ENCODE measurements at places on chromosomes 7 and 10. TPM values are rescaled to one million over a fixed set of nuclear protein-coding genes. Genes with fewer than 3 reads are reported as not detected.

DNA sequence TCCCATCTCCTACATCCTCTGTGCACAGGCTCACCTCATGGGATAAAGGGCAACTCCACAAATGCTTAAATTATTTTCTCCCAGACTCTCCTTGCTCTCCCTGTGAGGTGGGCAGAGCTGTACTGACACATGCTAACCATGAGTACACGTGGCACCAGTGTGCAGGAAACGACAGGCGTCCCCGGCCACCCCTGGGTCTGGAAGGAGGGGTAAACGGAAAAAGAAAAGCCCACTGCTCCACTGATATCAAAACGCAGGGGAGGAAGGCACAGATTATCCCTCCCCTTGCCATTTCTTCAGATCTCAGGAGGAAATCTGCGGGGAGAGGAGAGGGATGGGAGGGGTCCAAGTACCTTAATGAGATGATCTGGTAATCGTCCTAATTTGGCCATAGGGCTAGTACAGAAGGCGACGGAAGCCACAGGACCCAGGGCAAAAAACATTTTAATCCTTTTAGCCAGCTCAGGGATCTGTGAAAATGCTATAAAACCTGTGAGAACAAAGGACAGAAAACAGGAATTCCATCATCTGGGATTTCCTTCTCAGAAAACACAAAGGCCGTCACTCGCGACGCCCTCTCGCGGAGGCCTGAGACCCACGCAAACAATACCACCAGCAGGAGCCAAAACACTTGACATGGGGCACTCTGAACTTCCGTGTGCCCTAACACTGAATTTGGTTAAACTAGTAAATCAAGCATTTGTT is 17.8 kb upstream of the CH25H start:
- no peak for DNase-seq

GRCh38 chr10:105148456-105148855 is 507.4 kb downstream of the SORCS3 start:
- DNase-seq = no peak

GRCh38 chr10:100615908-100616307 is 80.2 kb downstream of the HIF1AN start:
- DNase-seq = no peak

ZNF239 gene
- 8.9 TPM for polyA plus RNA-seq

PON1 gene
- polyA plus RNA-seq = 0.43 TPM

DNA sequence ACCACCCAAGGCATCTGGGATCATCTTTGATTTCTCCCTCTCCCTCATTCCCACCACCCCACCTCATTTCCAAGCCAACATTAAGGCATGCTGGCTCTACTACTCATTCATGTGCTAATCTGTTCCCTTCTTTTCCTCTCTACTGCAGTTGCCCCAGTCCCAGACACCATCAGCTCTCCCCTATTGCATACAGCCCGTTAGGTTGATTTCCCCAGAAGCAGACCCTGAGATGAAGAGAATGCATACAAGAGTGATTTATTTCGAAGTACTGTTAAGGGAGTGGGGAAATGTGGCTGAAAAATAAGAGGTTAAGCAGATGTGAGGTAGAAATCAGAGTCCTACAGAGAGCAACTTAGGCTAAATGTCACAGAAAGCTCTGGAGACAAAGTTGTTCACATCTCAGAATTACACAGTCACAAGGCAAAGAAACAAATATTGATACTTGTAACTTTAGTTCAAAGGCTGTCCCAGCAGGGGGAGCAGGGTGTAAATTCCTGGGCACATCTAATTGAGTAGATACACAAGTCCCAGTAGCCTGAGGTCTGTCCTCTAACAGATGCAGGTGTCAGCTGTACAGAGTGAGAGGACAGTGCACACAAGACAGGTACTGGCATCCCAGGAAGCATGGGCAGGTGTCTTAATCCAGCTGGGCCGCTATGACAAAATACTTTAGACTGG is 20.9 kb downstream of the AKR1D1 start:
- no peak for DNase-seq

DNA sequence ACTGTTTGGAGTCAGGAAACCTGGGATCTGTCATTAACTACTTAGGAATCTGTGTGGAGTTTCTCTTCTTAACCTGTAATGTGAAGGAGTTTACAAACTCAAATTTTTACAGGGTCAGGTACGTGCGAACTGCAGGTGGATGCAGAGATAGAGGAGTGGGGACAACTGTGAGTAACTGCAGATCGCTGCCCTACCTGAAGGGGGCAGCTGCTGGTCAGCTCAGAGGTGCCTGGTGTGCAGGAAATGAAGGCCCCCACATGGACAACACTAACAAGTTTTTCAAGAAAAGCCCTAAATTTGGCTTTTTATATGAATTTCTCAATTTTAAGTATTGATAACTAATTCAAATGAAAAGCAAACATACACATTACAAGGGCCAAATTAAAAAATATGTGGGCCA is 380.0 kb downstream of the REEP3 start:
- no peak for DNase-seq

NXPH1 gene
- not detected for polyA plus RNA-seq

GRCh38 chr10:47140761-47141348 is 159.1 kb upstream of the GDF10 start:
- no peak for DNase-seq
